ENCODE measurements at places on chromosomes 5 and 9.

DNA sequence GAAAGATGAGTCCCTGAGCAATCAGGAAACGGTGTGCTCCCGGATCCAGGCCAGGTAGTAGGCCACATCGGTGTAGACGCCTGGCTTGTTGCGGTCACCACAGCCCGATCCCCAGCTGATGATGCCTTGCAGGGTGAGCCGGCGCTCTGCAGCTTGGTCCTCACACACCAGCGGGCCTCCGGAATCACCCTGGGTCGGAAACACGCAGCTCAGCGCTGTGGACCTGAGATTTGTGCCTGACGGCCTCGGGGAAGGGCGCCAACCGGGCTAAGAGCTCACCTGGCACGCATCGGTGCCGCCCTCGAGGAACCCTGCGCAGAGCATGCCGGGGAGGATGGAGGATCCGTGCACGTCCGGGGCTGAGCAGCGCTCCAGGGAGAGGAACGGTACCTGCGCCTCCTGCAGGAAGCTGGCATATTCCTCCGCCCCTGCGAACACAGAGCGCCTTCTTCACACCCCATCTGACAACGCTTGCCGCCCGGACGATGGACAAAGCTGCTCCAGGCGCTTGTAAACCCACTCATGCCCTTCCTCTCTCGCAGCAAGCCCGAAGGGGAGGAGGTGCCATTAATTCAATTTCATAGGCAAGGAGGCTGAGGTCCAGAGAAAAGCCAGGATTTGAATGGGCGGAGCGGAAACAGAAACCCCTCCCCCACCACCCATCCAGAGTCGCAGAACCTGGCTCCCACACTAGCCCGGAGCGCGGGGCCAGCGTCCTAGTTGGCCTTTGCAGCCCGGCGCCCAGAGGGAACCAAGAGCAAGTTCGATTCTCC lies 2.0 kb upstream of the PFN3 start:
- peak; percentile 78 for DNase-seq

DNA sequence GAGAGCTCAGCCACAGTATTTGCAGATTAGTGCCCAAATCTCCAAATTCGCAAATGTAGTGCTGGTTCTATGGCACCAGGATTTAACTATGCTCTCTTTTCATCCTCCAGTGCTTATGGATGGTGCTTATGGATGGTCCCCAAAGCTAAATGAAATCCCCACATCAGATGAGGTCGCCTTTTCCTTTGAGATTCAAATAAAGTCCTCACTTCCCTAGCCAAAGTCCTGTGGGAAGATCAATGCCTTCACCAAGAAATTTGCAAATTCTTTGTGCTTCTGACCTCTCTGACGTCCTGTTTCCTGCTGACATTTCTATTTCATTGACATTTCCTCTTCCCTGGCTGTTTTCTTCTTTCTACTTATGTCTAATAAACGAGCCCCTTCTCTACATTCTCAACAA lies 1077.0 kb upstream of the C9orf72 start:
- DNase-seq, result no peak

DNA sequence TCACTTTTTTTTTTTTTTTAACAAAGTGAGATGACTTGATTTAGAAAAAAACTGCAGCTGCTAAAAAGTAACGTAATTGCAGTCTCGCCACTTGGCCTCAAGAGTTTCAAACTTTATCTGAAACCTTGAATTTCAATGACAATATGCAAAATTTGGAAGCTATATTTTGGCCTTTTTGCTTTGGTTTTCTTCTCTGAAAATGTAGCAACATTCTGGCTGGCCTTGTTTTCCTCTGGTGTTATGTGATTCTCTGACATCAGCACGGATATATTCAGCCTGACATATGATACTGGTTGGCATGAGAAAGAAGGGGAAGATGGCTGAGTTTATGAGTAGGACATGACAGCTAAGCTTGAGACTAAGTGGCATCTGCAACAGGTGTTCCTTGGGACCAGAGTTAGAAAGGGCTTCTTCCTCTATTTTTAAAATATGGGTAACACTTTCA lies 136.5 kb downstream of the MEF2C start:
- no peak for DNase-seq

DNA sequence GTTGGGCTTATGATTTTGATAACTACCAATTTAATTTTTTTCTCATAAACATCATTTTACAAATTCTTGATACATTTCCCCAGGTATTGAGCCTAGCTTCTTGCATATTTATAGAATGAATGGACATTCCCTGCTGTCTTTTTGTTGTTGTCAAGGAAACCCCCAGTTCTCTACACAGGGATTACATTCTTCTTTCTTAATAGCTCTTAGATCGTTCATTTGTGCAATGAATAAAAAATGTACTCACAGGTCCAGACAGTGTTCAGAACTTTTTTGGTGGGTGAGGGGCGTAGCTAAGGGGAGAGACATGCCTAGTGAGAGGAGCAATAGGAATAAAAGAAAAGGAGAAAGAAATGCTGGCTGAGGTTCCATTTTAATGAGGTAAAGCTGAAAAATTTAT lies 58.6 kb downstream of the VCAN start:
- no peak for DNase-seq

GRCh38 chr5:128613766-128614165 lies 75.7 kb upstream of the FBN2 start:
- DNase-seq, result no peak

- DNase-seq, result no peak
These were observed 4.2 kb downstream of the TNIP1 start for GRCh38 chr5:151076616-151077015.

DNA sequence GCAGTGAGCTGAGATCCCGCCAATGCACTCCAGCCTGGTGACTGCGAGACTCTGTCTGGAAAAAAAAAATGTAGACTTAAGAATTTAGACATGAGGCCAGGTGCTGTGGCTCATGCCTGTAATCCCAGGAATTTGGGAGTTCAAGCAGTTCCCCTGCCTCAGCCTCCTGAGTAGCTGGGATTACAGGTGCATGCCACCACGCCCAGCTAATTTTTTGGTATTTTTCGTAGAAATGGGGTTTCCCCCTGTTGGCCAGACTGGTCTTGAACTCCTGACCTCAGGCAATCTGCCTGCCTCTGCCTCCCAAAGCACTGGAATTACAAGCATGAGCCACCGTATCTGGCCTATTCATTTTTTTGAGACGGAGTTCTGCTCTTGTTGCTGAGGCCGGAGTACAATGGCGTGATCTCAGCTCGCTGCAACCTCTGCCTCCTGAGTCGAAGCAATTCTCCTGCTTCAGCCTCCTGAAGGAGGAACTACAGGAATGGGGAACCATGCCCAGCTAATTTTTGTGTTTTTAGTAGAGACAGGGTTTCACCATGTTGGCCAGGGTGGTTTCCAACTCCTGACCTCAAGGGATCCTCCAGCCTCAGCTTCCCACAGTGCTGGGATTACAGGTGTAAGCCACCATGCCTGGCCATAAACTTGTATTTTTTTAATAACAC lies 14.0 kb downstream of the DDX46 start:
- no peak for DNase-seq

DNA sequence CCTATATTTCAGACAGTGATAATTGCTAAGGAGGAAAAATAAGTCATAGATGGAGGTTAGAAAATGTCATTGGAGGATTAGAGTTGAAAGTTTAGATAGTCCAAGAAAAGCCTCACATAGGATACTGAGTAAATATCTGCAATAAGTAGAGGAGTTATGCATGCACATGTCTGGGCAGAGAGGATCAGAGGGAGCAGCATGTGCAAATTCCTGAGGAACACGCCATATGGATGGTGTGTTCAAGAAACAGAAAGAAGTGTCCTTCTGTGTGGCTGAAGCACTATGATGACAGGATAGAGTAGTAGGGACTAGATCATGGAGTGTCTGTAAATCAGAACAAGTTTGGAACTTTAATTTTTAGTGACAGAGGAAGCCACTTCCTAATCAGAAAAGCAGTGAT lies 52.2 kb downstream of the SGCD start:
- no peak for DNase-seq

DNA sequence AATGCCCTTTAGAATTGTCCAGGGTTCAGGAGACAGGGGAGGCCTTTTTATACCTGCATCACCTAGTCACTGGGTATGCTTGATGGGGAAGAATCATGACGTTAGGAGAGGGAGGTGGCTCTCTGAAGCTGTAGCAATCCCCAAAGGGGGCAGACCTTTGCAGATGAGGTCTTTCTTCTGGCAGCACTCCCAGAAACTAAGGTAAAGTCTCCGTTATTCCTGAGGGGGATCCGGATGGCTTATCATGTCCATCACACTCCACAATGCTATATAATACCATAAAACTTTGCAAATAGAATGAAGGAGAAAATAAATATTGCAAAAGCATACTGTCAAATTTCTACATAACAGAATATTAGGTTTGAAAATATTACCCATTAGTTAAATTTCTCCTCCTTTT lies 21.5 kb upstream of the CAST start:
- no peak for DNase-seq

Measured in activated CD8-positive, alpha-beta T cell treated with anti-CD3 and anti-CD28 coated beads, Interleukin-2, amount 10 ng/mL, durations not matched to agents 7 days and 5 days (primary cell).